ENCODE measurements at places on chromosomes 11 and 22.

DNA sequence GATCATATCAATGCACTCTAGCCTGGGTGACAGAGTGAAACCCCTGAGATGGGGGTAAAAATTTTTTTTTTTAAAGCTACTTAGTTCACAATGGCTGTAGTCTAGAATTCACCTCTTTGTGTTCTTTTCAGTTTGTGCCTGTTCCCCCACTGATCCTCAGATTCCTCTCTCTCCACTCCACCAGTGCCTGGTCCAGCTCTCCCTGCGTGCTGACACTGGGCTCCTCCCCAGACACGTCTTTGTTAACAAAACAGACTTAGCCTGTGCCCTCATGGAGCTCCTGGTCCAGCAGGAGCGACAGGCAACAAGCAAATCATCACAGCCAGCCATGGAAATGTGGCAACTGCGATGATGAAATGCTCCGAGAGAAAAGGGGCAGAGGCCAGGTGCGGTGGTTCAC is 34.0 kb downstream of the IFT27 start:
- DNase-seq: no peak

DNA sequence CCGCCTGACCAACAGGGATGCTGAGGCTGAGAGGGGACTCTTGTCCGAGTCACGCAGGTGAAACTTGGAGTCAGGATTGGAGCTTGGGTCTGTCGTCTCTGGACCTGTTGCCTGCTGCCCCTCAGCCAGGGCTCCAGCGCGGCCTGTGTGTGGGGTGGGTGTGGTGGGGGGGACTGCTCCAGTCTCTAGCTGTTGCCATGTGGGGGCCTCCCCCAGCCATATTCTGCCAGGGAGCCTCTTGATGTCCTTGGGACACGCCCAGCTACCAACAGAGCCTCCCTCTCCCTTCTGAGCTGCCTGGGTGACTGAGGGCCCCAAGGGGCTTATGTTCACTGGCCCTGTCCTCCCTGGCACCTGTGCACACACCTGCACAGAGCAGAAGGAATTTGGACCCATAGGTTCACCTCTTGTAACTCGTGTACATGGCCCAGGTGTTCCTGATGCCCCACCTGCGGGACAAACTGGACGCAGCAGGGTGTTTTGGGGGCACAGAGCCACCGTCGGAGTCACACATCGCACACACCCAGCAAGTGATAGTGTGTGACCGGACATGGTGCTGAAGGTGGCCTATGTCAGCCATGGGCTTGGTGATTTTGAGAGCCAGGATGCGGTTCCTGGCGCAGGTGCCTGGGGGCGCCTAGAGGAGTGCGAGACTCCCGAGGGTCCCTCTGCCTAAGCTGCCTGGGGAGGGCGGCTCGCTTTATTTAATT is 252.3 kb downstream of the TBC1D22A start:
- DNase-seq: no peak

DNA sequence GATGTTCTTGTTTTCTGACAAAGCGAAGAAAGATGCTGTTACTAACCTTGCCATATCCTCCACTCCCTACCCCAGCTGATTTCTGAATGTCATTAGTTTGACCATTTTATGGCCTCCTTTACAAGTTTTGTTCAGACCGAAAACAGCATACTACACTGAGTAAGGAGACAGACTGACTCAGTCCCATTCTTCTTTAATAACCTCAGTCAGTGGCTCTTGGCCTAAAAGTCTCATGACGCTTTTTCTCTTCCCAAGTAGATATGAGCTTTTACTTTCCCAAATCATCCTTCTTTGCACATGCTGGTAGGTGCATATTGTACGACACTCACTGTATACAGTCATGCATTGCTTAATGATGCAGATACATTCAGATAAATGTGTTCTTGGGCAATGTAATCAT is 8.0 kb upstream of the FIBIN start:
- no peak for DNase-seq

DNA sequence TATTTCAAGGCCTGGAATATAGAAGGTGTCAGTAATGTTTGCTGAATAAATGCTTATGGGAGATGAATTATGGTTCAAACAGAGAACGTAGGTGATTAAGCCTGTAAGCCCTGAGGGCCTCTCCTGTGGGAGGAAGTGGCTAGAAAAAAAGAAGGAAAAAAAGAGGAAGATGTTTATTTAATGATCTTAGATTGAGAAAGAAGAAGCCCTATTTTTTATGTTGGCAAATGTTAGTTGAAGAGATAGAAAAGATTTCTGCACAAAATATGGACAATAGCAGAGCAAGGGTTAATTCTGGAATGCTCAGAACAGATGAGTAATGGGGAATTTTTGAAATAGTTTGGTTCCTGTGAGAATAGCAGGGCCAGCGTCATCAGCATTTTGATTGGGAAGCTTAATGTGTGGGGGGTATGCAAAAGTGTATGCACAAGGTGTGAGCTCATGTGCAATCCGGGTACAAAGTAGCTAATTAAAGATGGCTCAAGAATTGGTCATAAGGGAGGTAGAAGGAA is 95.7 kb downstream of the TEAD1 start:
- no peak for DNase-seq

DNA sequence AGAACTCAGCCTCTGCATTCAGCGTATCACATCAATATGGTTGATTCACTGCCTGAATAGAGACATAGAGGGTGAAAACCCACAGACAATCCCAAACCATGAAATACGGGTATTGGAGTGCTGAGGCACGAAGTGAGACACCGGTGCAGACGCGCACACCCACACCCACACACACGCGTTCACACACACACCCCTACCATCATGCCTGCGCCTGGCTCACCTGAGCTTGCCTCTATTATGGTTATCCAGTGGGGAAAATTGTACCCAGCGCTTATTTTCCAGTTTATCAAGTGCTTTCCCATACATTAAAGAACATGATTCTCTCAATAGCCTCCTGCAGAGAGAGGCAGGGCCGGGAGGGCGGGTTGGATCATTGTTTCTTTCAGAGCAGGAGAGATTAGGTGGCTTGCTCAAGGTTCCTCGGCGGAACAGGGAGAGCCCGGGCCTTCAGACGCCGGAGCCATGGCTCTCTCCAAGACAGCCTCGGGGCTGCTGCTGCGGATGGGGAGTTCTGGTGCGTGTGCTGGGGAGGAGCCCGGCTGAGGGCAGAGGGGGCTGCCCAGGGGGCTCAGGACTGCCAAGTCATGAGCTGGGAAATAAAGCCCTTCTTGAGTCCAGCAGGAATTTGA is 78.9 kb upstream of the THY1 start:
- no peak for DNase-seq

DNA sequence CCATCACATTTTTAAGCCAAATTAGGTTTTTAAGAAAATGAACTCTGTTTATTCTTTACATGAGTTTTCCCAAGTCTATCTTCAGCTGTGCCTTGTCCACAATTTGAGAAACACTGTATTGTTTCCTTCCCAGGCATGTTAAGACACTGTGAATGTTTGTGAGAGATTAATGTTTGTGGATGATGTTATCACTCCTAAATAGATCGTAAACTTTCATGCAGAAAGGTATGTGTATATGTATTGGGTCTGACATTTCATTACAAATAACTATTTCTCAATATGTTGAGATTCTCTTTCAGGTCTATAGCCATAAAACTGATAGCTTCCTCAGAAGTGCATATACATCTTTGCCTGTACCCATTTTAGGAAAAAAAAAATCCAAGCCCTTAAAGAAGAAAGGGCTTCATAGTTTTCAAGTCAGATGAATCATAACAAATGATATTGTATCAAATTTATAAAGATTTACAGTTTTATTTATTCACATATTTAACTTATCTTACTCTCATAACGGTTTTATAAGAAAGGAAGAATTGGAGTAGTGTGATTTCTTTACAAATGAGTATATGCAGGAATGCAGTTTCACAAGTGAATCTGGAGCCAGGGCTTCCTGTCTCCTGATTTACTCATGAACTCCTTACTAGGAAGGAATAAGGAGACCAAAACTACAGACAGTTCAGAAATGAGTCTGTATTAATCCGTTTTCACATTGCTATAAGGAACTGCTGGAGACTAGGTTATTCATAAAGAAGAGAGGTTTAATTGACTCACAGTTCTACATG is 11.2 kb downstream of the OR8D1 start:
- no peak for DNase-seq

DNA sequence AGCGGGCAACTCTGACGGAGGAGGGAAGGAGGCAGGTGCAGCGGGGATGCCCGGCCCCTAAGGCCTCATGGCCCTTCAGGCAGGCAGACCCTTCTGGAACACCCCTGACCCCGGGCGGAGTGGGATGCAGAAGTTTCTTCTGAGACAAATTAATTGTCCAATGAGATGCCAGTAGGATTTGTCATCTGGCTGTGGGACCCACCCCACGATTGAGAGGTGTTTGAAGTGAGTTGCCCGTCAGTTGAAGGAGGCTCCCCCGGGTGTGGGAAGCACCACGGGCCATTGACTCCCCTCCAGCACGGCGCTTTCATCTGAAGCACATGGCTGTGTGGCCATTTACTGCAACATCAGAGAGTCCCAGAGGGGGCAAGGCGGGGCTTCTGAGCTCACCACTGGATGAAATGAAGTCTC is 527.8 kb downstream of the BRD1 start:
- DNase-seq: no peak

- DNase-seq: no peak
Measured at GRCh38 chr11:128474036-128474874, 113.1 kb downstream of the ETS1 start.

GRCh38 chr11:117457031-117457785 is 129.6 kb downstream of the CEP164 start:
- no peak for DNase-seq

- no peak for DNase-seq
Measured at GRCh38 chr11:14327116-14327515, 31.9 kb downstream of the RRAS2 start.

GRCh38 chr11:30387891-30388861 is 65.3 kb downstream of the ARL14EP start:
- no peak for DNase-seq

DNA sequence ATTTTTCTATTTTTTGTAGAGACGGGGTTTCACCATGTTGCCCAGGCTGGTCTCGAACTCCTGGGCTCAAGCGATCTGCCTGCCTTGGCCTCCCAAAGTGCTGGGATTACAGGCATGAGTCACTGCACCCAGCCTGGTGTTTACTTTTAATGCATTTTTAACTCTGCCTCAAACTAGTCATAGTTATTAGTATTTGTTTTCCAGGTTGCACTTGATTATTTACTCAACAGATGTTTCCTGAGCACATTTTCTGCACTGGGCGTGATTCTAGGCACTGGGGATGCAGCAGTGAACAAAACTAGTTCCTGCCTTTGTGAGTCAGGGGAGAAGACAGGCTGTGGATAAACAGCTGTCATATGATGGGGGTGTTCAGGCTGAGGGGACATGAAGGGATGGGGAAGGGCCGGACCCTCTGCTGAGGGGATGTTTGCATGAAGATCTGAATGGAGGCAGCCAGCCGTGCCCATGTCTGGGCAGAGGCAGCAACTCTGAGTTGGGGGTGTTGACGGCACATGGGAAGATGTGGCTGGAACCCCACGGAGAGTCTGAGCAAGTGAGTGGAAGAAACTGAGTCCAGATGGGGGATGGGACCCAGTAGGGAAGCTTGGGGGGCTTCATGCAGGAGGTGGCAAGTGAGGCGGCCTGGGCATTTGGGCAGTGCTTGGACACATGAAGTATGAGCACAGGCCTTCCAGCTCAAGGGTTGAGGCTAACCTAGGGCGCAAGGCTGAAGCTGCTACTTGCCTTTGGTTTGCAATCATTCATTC is 34.4 kb downstream of the MPPED1 start:
- DNase-seq: no peak

- no peak for DNase-seq
Measured at GRCh38 chr11:78840200-78840599, 265.5 kb upstream of the NARS2 start.

DNA sequence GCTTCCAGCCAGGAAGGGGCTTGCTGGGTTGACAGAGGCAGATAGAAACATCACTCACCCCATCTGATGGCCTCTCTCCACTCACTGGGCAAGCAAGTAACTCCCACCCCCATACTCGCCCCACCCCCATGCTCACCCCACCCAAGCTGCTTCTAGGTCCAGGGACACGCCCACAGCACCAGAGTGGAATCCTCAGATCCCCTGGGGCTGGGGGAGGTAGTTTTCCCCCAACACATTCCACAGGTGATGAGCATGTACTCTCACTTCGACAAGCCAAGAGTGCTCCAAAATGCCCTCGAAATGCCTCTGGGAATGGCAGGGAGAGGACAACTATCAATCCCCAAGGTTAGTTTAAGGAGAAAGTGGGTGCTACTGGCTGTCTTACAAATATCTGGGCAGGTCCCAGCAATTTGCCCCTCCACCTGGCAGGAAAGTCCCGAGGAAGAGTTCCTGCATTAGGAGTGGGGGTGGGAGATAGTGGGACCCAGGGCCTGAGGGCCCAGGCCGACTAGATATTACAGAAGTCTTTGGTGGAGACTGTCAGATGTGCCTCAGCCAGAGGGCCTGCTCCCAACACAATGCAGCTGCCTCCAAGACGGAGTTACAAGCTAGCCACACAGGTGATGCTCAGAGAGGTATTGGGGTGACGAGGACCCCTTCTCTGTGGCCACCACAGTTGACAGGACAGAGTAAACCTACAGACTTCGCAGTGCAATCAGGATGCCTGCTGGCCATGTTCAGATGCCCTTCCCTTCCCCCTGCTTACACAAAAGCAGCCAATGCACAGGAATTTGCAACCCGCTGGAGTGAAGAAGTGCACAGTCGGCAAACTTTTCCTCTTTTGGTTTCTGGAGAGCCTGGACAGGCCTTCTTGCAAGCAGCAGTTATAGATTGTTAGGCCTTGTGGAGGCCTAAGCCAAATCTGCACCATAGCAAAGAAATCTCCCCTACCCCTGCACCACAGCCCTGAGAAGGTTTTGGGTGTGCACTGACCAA is 2.9 kb upstream of the LMO1 start:
- no peak for DNase-seq

GRCh38 chr11:2794046-2794967 is 91.3 kb downstream of the CDKN1C start:
- DNase-seq: no peak

DNA sequence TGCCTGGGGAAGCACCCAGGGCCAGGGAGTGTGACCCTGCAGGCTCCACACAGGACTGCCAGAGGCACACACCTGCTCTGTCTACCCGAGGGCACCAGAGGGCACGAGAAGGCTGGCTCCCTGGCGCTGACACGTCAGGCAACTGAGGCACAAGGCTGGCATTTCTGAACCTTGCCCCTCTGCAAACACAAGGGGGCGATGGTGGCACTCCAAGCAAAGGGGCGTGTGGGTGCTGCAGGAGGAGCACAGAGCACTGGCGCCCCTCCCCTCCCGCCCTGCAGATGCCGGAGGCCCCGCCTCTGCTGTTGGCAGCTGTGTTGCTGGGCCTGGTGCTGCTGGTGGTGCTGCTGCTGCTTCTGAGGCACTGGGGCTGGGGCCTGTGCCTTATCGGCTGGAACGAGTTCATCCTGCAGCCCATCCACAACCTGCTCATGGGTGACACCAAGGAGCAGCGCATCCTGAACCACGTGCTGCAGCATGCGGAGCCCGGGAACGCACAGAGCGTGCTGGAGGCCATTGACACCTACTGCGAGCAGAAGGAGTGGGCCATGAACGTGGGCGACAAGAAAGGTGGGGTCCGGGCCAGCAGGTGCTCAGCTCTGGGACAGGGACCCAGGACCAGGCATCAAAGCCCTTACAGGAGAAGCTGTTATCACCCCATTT is 20.8 kb upstream of the TXNRD2 start:
- no peak for DNase-seq

Measured in esophagus squamous epithelium (tissue), 5 donors.